ENCODE measurements at places on chromosomes 11 and 22.
A peak's percentile ranks its signal among the peaks of the same experiment; 100 is the strongest.

DNA sequence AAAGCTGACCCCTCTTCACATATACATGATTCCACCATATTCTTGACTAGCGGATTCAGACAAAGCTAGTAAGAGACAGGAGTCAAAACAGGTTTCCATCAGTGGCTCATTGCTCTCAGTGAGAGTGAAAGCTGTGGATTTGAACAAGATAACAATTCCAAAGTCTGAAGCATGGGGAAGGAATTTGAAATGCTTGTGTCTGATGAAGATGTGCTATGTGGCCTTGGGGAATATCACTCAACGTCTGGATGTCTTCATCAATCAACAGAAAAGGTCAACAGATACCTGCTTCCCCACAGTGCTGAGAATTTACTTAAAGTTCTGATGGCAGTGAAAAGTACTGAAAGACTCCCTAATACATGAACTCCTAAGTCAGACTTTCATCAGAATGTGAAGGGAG lies 46.9 kb upstream of the SESN3 start:
- no peak for DNase-seq

DNA sequence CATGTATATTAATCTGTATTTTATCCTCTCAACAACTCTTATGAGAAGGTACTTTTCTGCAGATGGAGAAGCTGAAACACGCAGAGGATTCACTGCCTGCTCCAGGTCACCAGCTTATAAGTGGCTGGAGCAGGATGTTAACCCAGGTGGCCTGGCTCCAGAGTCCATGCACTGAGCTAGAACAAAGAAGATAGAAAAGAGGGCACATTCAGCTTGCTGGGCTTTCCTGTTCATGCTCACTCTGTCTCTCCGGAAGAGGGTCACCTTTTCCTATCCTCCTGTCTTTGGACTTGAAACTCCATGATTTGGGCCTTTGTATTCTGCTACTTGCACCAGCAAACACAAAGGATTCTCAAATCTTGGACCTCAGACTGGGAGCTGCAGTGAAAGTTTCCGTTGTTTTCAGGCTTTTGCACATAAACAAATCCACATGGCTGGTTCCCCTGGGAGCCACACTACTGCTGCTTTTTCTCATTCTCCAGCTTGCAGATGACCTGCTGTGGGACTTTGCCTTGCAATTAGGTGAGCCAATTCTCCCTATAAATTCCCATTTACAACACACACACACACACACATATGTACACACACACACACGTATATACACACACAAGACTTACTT lies 117.3 kb upstream of the GRK3 start:
- DNase-seq = peak; percentile 68

DNA sequence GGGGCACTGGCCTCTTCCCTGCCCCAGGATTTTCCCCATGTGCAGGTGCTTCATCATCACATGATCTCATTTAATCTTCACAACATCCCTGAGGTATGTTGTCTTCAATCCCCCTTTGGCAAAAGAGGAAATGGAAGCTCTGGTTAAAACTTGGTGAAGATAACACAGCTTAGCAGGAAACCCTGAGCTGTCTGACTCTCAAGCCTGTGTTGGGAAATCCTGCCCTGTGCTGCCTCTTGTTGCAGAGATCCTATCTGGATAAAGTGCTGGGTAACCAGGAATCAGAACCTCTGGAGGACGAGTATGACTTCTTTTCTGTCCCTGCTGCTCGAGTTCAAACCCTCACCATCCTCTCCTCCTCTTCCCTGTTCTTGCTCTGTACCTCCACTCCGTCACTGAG lies 13.1 kb upstream of the E2F8 start:
- DNase-seq = no peak

DNA sequence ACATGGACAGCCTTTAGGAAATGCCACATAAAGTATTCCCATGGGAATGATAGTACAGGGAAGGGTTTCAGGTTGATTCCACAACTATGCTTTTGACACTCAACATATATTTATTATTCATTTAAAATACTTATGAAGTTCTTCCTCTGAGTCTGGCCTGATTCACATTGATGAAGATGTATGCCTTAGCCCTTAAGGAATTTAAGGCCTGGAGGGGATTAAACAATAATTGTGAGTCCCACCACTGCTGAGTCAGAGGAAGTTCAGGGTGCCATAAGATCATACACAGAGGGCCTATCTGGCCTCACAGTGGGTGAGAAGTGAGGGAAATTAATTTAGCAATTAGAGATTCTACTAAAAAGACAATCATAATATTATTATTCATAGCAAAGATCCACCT lies 161.1 kb upstream of the SNX19 start:
- DNase-seq = no peak

DNA sequence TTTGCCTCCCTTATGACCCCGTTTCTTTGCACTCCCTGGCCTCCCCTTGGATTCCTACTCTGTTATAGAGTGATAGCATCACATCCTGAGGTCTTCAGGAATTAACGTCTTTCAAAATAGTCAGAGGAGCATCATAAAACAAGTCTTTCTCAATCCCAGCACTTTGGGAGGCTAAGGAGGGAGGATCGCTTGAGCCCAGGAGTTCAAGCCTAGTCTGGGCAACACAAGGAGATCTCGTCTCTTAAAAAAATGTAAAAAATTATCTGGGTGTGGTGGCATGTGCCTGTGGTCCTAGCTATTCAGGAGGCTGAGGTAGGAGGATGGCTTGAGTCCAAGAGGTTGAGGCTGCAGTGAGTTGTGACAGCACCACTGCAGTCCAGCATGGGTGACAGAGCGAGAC lies 68.7 kb upstream of the AMPD3 start:
- DNase-seq = no peak

- peak; percentile 38 for DNase-seq
Measured at GRCh38 chr22:22770280-22770871, 117.2 kb upstream of the IGLL5 start.

Data from dermis microvascular lymphatic vessel endothelial cell (primary cell).